ENCODE measurements at places on chromosomes 1 and 21.

DNA sequence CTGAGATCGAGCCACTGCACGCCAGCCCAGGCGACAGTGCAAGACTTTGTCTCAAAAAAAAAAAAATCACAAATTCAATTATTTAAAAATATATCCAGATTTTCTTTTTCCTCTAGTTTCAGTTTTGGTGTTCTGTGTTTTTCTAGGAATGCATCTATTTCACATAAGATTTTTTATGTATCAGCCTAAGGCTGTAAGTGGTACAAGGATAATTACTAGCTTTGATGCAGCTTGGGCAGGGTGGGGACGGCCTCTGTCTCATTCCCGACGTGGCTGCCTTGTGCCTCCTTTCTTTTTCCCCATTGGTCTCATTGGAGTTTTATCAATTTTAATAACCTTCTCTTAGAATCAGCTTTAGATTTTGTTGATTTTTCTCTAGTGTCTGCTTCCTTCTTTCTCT lies 6.9 kb downstream of the CCDC27 start:
- no peak for DNase-seq

- DNase-seq, result peak; percentile 81
Observed at GRCh38 chr1:199272628-199273086, 633.8 kb downstream of the PTPRC start.

DNA sequence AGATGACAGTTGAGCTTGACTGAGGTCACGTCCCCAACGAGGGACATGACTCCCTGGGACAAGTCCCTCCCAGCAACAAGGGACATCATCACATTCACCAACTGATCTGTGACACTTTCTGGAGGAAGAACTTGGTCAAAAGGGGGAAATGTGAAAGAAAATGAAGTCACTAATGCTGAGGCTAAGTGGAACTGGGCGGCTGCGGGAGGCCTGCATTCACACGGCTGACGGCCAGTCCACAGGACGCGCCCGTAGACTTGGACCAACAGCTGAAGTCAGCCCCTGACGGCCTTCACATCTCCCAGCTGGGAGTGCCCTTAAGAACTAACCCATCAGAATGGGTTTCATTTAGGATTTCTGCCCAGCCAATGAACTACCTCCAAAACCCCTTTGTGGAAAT lies 26.6 kb downstream of the POFUT2 start:
- DNase-seq, result no peak

DNA sequence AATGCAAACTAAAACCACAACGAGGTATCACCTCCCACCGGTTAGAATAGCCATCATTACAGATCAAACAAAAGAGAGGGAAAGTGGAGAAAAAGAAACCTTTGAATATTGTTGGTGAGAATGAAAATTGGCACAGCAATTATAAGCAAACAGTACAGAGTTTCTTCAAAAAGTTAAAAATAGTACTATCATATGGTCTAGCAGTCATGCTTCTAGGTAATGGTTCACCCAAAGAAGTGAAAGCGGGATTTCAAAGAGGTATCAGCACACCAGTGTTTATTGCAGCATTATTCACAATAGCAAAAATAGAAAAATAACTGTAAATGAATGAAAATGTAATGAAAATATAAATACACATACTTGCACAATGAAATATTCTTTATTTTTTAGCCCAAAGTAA lies 8.2 kb downstream of the OR2T10 start:
- DNase-seq, result no peak

GRCh38 chr1:183242556-183242955 lies 56.5 kb downstream of the LAMC2 start:
- no peak for DNase-seq

- DNase-seq, result no peak
Observed at GRCh38 chr1:233665575-233666270, 51.8 kb downstream of the KCNK1 start.

DNA sequence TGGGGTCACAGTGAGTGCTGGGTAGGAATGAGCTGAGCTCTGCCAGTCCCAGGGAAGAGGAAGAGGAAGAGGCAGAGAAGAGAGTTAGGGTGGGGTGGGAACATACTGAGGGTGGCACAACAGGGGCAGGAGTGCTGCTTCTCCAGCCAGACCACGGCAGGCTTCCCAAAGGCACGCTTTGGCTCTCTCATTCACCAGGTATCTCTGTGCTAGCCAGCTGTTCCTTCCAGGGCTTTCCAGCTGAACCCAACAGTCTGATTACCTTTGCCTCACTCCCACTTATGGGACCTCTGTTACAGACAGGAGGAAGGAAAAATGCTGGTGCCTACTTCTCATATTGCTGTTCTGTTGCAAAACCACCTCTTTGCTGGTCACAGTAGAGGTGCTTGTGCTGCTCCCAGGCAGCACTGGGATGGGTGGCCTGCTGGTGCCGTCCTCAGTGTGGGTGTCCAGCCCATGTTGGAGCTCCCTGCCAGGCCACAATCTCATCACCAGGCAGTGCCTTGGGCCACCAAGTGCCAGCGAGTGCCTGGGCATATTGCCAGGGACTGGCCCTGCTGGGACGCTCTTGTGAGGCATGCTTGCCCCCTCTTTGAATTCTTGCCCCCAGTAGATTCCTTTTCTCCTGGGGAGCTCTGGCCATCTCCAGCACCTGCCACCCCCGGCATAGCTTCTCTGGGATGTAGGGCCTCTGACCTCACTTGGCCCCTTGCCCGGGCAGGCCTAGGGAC lies 2.1 kb downstream of the ADORA1 start:
- no peak for DNase-seq

DNA sequence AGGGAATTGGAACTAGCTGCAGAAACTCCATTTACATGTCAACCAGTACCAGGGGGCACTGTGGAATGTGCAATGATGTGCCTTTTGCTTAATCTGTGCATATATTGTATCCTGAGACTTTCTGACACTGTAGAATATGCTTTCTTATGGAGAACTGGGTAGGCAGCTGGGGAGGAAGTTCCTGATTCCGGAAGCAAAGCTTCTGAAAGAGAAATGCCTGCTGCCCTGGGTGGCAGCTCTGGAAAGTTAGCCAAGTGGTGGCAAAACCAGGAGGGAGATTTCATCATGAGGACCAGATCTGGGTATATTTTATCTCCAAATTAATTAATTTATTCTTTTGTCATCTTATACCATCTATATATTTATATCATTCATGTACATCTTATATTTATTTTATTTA lies 116.7 kb downstream of the XCL2 start:
- DNase-seq, result no peak

GRCh38 chr1:6601049-6601922 lies 1.4 kb downstream of the KLHL21 start:
- peak; percentile 77 for DNase-seq

- DNase-seq, result no peak
Observed at GRCh38 chr1:70727886-70728489, 316.9 kb downstream of the CTH start.

DNA sequence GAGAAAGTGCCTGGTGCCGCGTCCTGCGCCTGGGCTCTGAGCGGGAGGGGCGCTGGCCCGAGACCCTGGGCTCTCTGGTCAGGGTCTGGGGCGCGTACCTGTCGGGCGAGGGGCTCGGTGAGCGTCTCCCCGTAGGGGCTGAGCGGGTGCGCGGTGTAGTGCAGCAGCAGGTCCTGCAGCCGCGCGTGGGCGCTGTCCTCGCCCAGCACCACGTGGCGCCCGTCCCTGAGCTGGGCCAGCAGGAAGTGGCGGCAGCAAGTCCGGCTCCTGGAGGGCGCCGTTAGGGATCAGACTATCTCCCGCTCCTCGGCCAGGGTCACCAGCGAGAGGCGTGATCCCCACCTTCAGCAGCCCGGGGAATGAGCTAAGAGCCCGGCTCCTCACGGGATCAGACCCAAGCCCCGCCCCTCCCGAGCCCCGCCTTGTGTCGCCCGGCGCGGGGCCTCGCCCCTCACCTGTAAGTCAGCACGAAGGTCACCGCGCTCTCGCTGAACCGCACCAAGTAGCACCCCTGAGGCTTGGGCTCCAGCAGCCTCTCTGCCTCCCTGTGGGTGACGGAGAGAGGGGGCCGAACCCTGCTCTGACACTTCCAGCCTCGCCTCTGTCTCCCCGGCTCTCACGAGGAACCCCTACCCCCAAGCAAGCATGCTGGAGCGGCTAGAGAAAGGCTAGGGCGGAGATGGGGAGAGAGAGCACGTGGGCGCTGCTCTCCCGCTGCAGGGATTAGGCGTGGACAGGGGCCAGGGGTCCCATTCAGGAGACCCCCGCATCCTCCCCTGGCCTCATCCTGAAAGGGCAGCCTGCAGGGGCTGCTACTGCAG lies 2.7 kb downstream of the SH2D2A start:
- no peak for DNase-seq
